CD4-positive, alpha-beta T cell treated with Interleukin-10 for 1 hour (primary cell): ENCODE measurements at places on chromosomes 16 and 17.

GRCh38 chr16:15538507-15538906 lies 104.1 kb downstream of the BMERB1 start:
- no peak for DNase-seq

DNA sequence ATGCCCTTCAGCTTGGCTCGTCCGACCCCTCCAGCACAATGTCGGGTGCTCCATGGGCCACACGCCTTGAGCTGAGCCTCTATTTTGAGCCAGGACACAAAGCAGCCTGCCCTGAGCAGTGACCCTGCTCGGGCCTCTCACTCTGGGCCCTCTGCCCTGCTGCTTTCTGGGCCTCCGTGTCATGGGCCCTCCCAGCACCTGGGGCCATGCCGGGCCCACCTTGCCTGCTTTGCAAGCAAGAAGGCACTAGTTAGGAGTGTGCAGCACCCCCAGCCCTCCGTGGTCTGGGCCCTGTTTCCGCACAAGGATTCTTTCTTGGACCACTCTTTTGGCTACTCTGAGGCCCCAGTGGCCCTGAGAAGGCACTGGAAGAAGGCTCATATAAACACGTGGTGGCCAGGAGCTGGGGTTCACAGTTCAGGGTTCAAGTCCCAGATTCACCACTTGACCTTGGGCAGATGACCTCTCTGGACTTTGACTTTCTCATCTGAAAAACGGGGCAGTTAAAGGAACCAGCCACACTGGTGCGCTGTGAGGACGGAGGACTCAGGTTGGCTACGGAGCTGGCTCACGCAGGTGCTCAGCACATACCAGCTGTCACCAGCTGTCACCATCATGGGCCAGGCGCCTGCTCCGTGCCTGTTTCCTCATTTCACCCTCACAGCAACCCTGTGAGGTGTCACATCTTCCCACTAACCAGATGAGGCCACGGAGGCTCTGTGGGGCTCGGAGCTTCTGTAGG lies 166.0 kb upstream of the GSE1 start:
- DNase-seq, result no peak

- no peak for DNase-seq
These were observed at the start of gene SLC4A1 for GRCh38 chr17:44267818-44268490. TSS of gene SLC4A1 (minus strand) at chr17:44268135. CDS start at chr17:44262866, 5,269 bp downstream.

DNA sequence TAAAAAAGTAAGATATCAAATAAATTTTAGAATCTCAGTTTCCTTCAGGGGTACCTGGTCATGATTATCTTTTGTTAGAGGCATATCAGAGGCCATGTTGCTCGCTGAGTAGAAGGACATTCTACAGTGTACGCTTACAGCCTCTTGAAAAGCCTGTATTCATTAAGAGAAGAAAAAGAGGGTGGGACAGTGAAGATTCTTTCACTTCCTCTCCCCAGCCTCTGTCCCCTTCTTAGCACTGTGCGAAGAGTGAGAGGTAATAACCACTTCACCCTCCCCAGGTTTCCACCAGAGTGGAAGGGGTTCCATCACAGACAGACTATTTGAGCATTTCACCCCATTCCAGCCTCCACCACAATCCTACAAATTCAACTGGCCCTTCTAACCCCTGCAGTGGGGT lies 4.8 kb upstream of the LPO start:
- DNase-seq, result no peak

- DNase-seq, result no peak
These were observed 34.3 kb downstream of the STAT5B start for GRCh38 chr17:42241871-42242270.

DNA sequence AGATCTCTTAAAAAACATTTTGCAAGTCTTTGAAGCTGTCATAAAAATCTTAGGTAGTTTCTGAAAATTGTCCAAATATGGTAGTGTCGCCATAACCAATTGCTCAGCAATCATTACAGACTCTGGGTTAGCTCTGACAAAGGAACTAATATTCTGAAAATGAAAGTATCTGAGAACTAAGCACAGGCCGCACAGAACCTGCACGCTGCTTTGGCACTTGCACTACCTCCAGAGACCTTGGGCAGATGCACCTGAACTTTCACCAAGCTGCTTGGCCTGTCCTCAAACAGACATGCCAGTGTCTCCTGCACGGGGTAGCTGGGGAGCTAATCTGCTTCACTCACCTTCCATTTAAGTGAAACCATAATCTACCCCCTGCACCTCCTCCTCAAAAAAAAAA lies 317.0 kb downstream of the MAF start:
- DNase-seq, result peak; percentile 65

DNA sequence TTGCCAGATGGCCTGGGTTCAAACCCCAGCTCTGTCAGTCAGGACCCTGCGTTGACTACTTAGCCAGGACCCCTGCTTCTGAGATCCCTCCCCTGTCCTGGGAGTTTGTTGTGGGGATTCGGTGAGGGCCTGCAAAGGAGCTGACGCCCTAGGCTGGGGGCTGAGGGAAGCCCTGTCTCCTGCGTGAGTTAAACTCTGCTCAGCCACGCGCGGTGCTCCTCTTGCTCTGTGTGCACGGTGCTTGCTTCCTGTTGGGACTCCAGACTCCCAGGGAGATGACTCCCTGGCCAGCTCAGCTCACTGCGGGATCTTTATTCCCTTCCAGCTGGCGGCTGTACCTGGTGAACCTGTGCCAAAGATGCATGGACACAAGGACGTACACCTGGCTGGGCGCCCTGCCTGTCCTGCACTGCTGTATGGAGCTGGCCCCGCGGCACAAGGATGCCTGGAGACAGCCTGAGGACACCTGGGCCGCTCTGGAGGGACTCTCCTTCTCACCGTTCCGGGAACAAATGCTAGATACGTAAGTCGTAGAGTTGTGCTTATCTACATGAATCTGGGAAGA lies 37.4 kb downstream of the RNF213 start:
- DNase-seq, result no peak

DNA sequence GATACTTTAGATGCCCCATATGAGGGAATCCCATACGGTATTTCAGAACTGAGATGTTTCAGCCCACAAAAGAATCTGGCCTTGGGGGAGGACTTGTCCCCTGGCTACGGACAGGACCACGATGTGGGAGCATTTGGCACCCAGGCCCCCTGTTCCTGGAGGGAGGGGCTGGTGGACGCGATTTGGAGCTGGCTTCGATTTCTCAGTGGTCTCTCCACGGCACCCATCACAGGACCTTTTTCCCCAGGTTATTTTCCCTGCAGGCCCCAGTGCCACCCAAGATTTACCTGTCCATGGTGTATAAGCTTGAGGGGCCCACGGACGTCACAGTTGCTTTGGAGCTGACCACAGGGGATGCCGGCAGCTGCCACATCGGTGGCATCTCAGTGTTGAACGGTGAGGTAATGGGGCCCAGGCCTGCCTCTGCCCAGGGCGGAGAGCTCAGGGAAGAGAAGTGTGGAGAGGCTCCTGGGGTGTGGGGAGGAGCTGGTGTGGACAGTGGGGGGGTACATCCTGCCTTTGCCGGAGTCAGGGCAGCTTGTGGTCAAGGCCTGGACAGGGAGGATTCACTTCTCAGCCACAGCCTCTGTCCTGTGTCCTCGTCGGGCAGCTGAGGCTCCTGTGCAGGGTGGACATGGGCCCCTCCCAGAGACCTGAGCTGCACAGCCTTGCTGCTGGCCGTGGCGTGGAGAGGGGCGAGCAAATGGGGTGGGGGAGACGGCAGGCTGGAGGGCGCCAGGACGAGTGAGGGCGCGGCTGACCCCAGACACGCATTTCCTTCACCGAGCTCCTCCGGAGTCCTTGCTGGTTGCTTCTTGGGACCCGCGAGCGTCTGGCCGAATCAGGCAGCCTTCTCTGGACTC lies 9.9 kb downstream of the ENGASE start:
- DNase-seq, result no peak

GRCh38 chr16:84544031-84544773 lies 39.7 kb upstream of the MEAK7 start:
- no peak for DNase-seq

DNA sequence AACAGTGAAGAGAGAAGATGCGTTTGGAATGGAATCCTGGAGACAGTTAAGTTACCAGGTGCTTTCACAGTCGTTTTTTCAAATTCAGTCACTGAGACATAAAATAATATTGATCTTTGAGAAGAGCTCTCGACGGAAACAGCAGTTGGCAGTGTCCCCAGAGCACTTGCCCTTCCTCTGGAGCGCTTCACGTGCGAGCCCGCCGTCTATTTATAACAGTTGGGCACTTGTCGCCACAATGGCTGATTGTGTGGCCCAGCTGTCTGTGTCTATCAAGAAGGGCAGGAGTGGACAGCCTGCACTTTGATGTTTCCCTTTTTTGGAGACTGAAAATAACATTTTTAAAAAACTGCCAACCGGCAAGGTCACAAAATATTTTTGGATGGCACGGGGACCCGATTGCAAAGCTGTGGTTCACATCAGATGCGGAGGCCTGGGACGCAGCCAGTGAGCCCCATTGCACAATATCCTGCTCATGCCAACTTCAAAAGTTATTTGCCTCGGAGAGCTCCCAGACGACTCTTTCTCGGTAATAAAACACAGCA lies 62.9 kb downstream of the ADCY9 start:
- no peak for DNase-seq

- no peak for DNase-seq
These were observed 782.7 kb downstream of the CDH11 start for GRCh38 chr16:64339052-64339770.

DNA sequence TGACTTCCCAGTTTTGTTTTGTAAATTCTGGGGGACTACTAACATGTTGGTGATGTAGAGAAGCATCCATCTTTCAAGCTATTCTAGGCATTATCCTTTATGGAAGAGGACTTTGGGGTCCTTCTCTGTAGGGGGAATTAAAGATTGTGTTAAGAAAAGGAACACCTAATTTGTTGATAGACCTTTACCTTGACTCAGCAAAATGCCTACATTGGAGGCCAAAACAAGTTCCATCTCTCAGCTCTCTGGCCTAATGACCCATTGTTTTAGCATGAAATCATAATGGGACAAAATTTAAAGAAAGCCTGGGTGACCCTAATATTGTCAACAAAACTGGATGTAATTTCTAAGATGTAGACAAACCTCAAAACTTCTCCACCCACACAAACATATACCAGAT lies 465.3 kb upstream of the SOX9 start:
- DNase-seq, result no peak

GRCh38 chr17:2943981-2944380 lies 119.4 kb downstream of the OR1D5 start:
- peak; percentile 10 for DNase-seq

GRCh38 chr17:29111816-29112499 lies 68.2 kb downstream of the MYO18A start:
- DNase-seq, result peak; percentile 68

DNA sequence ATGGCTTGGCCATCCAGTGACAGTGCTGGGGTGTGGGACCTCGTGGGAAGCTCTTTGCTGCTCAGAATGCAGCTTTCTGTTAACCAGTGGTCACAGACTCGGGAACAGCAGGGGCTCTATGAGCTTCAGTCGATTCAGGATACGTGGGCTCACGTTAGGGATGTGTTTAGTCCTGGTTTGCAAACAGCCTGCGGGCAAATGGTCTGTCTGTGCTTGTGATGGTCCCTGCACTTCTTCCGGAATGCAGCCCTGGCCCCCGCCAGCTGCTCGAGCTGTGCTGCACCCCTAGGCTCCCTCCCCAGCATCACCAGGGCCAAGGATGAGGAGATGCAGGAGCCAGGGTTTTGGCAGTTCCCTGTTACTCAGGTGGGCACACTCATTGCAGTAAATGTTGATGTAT lies 172.8 kb upstream of the CHMP6 start:
- no peak for DNase-seq

- DNase-seq, result no peak
These were observed 40.5 kb downstream of the PSME3IP1 start for GRCh38 chr16:57145046-57146021.

GRCh38 chr16:66222756-66223155 lies 143.7 kb upstream of the CDH5 start:
- no peak for DNase-seq

GRCh38 chr17:38743556-38744171 lies 4.5 kb downstream of the PCGF2 start:
- no peak for DNase-seq

GRCh38 chr17:60562421-60562820 lies 36.4 kb upstream of the APPBP2 start:
- DNase-seq, result no peak

GRCh38 chr16:85954927-85955519 lies 56.1 kb downstream of the IRF8 start:
- DNase-seq, result no peak

DNA sequence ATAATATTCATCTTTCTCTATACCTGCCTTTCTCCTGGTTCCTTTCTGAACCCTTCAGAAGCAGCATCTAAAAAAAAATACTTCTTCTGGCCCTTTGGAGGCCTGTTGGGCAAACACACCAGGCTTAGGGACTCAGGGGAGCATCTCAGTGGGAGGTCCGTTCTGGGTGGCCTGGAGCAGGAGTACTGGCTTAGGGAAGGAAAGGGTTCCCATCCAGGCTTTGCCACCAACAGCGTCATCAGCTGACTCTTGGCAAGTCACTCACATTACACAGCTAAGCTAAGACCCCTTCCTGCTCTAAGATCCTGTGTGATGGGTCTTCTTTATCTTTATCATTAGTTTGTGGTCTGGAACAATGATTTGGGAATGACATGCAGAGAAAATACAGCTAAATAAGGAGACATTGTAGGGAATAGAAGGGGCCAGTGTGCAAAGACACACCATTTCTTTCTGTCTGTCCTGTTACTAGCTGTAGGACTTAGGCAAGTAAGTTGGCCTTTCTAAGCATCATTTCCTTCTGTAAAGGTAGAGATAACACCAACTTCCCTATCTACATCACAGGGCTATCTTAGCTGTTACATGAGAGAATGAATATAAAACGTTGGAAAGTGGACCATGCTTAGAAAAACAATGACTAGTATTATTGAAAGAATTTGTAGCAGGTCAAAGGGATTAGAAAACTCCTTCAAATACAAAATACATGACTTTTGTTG lies 9.9 kb downstream of the PCTP start:
- DNase-seq, result no peak

DNA sequence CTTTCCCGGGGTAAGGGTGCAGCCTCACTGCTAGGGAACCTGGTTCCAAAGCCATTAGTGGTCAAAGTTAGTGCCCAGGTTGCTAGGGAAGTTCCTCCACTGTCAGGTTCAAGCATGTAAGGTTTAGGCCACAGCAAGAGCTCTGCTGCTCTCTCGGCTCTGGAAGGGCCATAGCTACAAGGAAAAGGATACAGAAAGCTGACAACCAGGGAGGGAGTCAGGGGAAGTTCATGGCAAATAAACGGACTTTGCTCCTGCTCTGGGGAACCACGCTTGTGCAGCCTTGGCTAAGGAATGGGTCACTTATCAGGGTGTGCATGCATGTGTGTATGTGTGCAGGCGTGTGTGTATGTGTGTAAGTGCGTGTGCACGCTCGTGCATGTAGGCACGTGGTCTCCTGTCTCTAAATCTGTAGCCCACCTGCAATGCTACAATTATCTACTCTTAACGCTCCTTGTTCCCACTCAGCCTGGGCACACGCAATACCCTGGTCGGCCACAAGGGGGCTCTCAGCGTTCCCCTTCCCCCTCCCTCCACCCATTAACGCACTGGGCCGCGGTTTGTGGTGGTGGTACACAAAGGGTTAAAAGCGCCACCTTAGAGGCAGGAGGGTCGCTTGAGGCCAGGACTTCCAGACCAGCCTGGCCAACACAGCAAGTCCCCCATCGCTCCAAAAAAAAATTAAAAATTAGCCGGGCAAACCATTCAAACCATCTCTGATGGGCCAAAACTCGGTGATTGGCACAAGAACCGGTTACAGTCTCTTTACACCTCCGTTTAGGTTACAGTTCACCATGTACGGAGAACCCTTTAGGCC lies 48.4 kb upstream of the KDM8 start:
- DNase-seq, result peak; percentile 68
